ENCODE measurements at places on chromosomes 12 and 14. TPM values are rescaled to one million over a fixed set of nuclear protein-coding genes. Genes with fewer than 3 reads are reported as not detected.

AKAP6 gene
- 0.38 TPM for total RNA-seq

- no peak for DNase-seq
- no peak overlapping the region for H3K27ac ChIP-seq
- H3K36me3 ChIP-seq: no peaks in the 10 kb centered on the region
- H3K4me3 ChIP-seq: no peak overlapping the region
- no peaks in the 10 kb centered on the region for H3K27me3 ChIP-seq
Observed at GRCh38 chr14:101833045-101833444, 71.5 kb downstream of the PPP2R5C start.

DNA sequence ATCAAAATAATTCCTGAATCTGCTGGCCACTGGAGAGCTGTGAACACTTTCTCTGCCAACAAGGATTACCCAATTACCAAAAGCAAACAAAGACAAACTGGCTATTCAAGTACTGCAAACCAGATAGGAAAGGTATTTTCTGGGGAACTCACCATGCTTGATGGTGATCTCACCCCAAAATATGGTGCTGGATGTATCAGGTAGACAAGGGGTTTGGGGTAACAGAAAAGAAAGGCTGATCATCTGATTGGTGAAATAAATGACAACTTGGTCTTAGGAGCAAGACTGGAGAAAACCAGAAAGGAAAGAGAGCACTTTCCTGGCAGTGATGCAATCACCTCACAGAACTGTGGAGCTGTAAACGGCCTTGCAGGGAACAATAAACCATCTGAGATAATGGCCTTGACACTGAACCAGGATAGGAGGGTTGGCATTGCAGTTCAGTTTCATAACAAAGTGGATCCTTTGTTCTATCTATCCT lies 31.0 kb upstream of the NPFF start:
- H3K36me3 ChIP-seq: peaks cover 20% of the 10 kb centered on the region
- H3K27ac ChIP-seq: no peak overlapping the region
- no peaks in the 10 kb centered on the region for H3K27me3 ChIP-seq
- no peak for DNase-seq
- H3K4me1 ChIP-seq: no peaks in the 10 kb centered on the region
- H3K4me3 ChIP-seq: no peak overlapping the region

DNA sequence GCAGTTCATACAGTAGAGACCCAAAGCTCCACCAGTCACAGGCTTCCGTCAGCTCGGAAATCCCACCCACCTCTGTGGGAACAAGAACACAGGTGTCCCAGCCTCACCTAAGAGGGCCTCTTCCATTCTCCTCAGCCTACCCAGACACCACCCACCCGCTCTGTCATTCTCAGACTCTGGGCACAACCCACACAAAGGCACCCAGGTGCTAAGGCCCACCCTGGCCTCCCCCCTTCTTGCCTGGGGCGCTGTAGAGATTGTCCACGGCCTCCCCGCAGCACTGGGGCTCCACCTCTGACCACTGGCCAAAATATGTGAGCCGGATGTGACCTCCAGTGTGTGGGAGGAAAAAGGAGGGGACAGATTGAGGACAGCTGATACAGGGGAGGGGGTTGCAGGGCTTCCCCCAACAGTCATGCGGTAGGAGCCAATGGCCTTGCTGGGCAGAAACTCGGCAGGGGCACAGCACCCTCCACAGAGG lies 14.2 kb downstream of the RPS6KL1 start:
- H3K4me3 ChIP-seq: no peak overlapping the region
- DNase-seq: no peak
- no peaks in the 10 kb centered on the region for H3K27me3 ChIP-seq
- no peaks in the 10 kb centered on the region for H3K4me1 ChIP-seq
- no peak overlapping the region for H3K27ac ChIP-seq
- H3K36me3 ChIP-seq: no peaks in the 10 kb centered on the region

DNA sequence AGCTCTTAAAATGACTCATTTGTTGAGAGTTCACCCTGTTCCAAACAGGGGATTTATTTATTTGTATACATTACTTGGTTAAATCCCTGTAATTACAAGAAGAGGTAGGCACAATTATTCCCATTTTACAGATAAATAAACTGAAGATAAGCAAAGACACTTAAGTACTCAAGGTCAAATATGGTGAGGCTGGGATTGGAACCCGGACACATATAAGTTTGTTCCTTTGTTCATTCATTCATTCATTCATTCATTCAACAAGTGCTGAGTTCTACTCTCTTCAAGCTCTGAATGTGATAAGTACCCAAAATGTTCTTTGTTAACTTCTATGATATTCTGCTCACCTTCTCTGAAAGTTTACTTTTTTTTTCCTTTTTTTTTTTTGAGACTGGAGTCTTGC lies 2.4 kb upstream of the TRIM9 start:
- 0 out of 2 replicates have a peak, but pooled peaks cover 20% of the 10 kb centered on the region for H3K4me1 ChIP-seq
- DNase-seq: no peak
- H3K27me3 ChIP-seq: peaks cover 54% of the 10 kb centered on the region

All from GM23338 (cell line).